ENCODE measurements at places on chromosomes 1 and 21.

- no peaks in the 10 kb centered on the region for H3K36me3 ChIP-seq
- peak overlapping the region; percentile 99 for H3K4me3 ChIP-seq
- H3K27me3 ChIP-seq = no peaks in the 10 kb centered on the region
- H3K27ac ChIP-seq = peak overlapping the region; percentile 99
- peaks cover 3% of the 10 kb centered on the region for H3K4me1 ChIP-seq
Observed at GRCh38 chr1:198157847-198158725, 1.3 kb downstream of the NEK7 start.

- H3K4me1 ChIP-seq = peaks cover 7% of the 10 kb centered on the region
- DNase-seq = no peak
- no peak overlapping the region for H3K4me3 ChIP-seq
- H3K36me3 ChIP-seq = no peaks in the 10 kb centered on the region
- H3K27ac ChIP-seq = no peak overlapping the region
Observed at GRCh38 chr1:27139980-27140379, 14.9 kb downstream of the SLC9A1 start.

- H3K4me3 ChIP-seq = no peak overlapping the region
- no peak overlapping the region for H3K27ac ChIP-seq
- no peak for DNase-seq
- no peaks in the 10 kb centered on the region for H3K4me1 ChIP-seq
- H3K27me3 ChIP-seq = no peaks in the 10 kb centered on the region
- no peaks in the 10 kb centered on the region for H3K36me3 ChIP-seq
Observed at GRCh38 chr1:25757151-25757845, 42.7 kb upstream of the SELENON start.

GRCh38 chr1:4668743-4669700 lies 14.6 kb downstream of the AJAP1 start:
- no peaks in the 10 kb centered on the region for H3K4me1 ChIP-seq
- no peaks in the 10 kb centered on the region for H3K36me3 ChIP-seq
- H3K27me3 ChIP-seq = peaks cover 6% of the 10 kb centered on the region
- H3K27ac ChIP-seq = no peak overlapping the region
- DNase-seq = no peak

DNA sequence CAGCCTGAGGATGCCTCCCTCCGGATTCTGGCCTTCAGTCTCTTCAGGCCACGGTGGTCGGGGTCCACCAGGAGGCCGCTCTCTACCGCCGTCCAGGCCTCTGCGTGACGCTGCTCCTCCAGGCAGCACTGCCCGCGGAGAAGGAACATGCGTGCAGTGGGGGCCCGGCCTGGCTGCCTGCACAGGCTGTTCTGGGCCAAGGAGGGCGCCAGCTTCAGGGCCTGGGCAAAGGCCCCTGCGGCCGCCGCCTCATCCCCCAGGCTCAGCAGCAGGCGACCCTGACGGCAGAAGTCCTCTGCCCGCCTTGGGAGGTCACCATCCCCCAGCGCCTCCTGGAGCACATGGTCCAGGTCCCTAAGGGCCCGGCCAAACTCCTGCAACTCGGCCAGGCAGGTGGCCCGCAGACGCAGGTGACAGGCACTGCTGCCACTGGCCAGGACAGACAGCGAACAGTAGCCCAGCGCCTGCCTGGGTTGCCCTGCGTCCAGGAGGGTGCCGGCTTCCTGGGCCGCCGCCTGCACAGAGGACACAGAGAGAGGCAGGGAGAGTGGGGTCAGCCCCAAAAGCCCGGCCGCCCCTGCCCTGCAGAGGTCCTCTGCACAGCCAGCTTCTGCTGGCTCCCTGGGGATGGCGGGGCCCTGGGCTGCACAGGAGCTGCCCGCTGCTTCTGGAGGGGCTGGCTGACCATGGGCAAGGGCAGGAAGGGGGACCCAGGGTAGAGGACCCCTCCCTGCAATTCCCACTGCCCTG lies 8.7 kb upstream of the MMEL1 start:
- H3K4me3 ChIP-seq = no peak overlapping the region
- H3K27me3 ChIP-seq = no peaks in the 10 kb centered on the region
- no peaks in the 10 kb centered on the region for H3K36me3 ChIP-seq
- no peak overlapping the region for H3K27ac ChIP-seq

- no peak for DNase-seq
- H3K4me1 ChIP-seq = no peaks in the 10 kb centered on the region
- H3K27me3 ChIP-seq = no peaks in the 10 kb centered on the region
- H3K27ac ChIP-seq = no peak overlapping the region
Observed at GRCh38 chr1:30706528-30706927, 16.9 kb downstream of the MATN1 start.

GRCh38 chr1:221039616-221040015 lies 160.4 kb downstream of the HLX start:
- H3K27ac ChIP-seq = no peak overlapping the region
- H3K4me3 ChIP-seq = no peak overlapping the region
- no peaks in the 10 kb centered on the region for H3K27me3 ChIP-seq
- H3K36me3 ChIP-seq = no peaks in the 10 kb centered on the region
- DNase-seq = no peak

GRCh38 chr1:94031154-94031553 lies 89.8 kb downstream of the ABCA4 start:
- H3K27me3 ChIP-seq = no peaks in the 10 kb centered on the region
- no peak overlapping the region for H3K4me3 ChIP-seq

GRCh38 chr1:53125623-53126360 lies 16.6 kb downstream of the SLC1A7 start:
- no peak overlapping the region for H3K4me3 ChIP-seq
- no peaks in the 10 kb centered on the region for H3K36me3 ChIP-seq
- H3K27ac ChIP-seq = no peak overlapping the region
- no peaks in the 10 kb centered on the region for H3K4me1 ChIP-seq

GRCh38 chr1:19374083-19374801 lies 62.1 kb downstream of the SLC66A1 start:
- H3K36me3 ChIP-seq = peaks cover 4% of the 10 kb centered on the region
- no peaks in the 10 kb centered on the region for H3K27me3 ChIP-seq
- no peak for DNase-seq
- H3K4me3 ChIP-seq = no peak overlapping the region
- peak overlapping the region; percentile 42 for H3K27ac ChIP-seq
